ENCODE measurements at places on chromosomes 7 and 10.

DNA sequence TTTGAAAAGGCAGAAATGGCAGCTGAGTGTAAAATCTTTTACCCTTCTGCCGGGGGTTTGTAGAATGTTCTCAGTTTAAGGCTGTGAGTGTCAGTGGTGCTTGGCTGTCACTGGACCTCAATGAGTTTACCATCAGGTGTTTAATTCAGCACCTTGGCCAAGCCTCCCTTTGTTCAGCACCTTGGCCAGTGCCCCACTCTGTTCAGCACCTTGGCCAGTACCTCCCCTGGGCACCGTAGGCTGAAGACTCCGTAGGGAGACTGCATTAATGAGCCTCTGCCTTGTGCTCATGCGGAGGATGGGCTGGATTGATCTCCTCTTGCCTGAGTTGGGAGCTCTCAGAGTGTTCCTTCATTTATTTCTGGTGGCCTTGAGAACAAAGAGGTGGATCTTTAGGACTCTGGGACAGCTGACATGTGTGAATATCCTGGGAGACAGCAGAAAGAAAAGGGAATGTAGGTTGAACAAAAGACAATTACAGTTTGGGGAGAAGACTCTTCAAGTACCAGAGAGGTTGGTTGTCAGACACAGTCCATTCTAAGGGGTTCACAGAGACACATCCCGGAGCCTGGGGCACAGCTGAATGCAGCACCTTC, 1.6 kb downstream of the FAM24A start:
- peak; percentile 16 for DNase-seq

GRCh38 chr7:124035706-124036105, 2.8 kb upstream of the TMEM229A start:
- DNase-seq: no peak

DNA sequence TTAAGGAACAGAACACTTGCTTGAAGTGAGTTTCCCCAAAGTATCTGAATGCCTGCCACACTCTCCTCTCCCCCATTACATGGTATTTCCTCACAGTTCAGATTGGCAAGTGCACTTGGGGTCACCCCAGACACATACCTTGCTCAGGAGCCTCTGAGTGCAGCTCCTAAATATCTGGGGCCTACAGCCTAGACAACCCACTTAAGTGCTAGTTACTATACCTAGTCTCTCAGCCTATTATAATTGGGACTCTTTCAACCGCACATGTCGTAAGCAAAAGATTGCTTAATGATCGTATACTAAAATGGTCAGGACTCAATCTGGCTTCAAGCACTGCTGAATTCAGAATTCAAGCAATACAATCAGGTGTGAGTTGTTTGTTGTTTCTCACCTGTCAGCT, 19.9 kb downstream of the TMEM176B start:
- DNase-seq: no peak

DNA sequence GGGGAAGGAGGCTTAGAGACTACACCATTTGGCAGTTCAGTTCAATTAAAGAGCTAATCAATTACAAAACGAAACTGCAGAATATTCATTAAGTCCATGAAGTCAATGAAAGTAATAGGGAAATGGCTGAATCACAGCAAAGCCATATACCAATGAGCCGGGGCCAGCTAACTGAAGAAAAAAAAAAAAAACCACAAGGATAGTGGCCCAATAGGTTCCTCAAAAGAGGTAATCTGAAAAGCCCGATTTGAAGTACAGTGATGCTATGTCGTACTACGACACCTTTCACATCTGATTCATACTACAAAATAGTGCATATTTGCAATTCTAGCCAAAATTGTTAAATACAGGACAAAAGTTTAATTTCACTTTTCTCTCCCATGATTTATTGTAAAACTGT, 2.5 kb downstream of the ARHGAP12 start:
- no peak for DNase-seq

Data from activated CD4-positive, alpha-beta T cell treated with anti-CD3 and anti-CD28 coated beads, Interleukin-2, amount 50 U/mL, for 24 hours (primary cell).